Activated CD4-positive, CD25-positive, alpha-beta regulatory T cell (primary cell): ENCODE measurements at places on chromosomes 7 and 10.

- DNase-seq: no peak
Observed at GRCh38 chr10:62377966-62378365, 3.8 kb downstream of the ZNF365 start.

DNA sequence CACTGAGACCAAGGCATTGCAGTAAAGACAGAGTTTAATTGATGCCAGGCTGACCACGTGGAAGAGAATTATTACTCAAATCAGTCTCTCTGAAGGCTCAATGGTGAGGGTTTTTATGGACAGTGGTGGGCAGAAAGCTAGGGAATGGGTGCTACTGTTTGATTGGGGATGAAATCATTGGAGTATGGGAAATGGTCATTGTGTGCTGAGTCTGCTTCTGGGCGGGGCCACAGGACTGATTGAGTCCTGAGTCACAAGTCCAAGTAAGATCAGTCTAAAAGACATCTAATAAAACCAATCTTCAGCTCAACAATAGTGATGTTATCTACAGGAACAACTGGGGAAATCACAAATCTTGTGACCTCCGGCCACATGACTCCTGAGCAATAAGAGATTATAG lies 868.4 kb downstream of the SORCS3 start:
- no peak for DNase-seq

DNA sequence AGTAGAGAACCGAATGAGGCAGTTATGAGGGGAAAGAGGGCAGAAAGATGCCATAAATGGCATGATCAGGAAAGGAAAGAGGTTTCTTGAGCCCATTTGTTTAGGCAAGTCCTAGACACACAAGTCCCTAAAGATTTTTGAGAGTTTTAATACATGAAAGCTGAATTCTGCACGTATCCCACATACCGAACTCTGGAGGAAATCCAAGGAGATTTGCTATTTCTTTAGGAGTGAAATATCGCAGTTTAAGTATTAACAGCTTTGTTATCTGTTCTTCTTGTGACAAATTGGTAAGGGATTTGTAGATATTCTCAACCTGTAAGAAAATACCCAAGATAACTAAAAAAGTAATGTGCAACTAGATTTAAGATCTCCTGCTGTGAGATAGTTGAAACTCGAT lies 23.7 kb upstream of the CUBN start:
- no peak for DNase-seq

GRCh38 chr10:99161165-99161564 lies 74.5 kb downstream of the HPSE2 start:
- no peak for DNase-seq

- DNase-seq: no peak
Observed at GRCh38 chr10:33776419-33777070, 442.1 kb upstream of the NRP1 start.

DNA sequence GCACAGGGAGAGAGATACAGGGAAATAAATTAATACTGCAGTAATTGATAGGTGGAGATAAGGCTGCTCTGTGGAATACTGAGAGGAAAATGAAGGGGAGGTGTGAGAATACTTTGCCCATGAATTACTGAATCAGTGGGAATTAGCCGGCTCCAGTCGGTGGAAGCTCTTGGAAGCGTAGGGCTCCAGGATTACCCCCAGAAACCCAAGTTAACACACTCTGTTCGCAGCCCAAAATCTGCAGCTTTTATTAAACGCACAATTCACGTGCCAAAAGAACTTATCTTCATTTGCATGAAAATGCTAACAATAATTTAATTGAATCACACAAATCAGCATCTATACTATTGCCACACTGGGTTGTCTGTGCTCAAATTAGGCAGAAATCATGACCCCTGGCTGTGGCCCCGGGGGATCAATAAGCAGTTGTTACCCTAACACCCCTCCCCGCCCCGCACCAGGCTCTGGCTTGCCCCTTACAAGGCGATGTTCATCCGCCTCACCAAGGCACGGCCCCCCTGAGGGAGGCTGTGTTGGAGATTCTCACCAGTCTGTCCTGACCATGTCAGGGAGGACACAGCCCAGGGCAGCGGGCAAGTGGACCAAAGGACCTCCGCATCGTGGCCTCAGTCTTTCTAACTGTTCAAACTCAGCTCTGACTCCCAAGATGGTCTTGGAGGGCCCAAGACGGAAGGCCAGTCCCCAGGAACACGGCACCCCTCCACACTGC lies 48.4 kb upstream of the MGMT start:
- DNase-seq: no peak

DNA sequence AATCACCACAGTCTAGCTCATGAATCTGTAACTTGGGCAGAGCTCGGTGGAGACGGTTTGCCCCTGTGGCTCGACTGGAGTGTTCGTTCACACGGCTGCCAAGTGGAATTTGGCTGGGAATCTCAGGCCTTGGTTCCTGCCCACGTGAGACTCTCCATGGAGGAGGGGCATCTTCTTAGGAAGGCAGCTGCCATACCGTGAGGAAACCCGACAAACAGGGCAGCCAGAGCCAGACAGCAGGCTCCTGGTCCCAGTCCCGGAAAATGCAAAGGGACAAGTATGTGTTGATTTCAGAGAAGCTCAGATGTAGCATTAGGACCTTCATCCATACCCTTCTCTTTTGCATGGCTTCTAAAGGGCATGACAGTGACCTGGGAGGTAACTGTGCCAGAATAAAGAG lies 26.6 kb downstream of the AMZ1 start:
- DNase-seq: no peak

DNA sequence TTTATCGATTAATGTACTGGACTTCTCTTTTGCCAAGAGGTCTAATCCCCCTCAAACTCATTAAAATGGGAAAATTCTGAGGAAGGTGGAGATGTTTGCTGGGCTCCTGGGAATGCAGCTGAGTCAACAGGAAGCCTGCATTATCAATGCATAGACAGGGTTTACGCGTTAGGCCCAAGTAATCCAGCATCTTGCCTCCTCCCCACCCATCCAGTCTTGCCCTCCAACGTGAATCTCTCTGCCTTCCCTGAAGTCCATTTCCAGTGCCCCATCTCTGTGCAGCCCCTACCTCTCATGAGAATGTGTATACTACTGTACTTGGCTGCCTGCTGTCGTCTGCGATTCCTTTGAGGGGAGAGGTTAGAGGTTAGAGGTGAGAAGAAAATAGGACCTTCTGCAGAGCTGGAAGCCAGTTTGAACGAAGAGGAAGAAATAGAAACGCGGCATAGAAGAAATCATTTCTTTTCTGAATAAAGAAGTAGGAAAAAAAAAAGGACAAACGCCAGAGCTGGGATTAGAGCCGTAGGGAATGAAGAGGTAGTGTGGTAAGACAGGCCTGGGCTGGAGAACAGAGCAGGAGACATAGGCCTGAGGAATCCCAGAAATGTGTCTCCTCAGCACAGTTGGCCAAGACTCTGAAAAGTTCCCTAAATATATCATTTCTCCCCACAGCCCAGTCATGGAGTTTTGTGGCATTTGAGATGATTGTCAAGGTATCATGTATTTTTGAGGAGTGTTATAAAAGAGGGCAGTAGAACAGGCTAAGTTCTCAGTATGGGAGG lies 75.6 kb downstream of the MYOF start:
- DNase-seq: no peak
